Hippocampal formation (tissue), 2 donors: ENCODE measurements at places on chromosomes 7 and 10.

DNA sequence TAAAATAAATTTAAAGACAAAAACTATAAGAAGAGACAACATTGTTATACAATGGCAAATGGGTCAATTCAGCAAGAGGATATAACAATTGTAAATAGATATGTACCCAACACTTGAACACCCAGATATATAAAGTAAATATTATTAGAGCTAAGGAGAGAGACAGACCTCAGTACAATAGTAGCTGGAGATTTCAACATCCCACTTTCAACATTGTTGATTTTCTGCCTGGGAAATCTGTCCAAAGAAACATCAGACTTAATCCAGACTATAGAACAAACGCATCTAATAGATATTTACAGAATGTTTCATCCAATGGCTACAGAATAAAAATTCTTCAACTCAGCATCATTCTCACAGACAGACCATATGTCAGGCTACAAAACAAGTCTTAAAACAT lies 256.1 kb downstream of the GRM8 start:
- no peak for DNase-seq

DNA sequence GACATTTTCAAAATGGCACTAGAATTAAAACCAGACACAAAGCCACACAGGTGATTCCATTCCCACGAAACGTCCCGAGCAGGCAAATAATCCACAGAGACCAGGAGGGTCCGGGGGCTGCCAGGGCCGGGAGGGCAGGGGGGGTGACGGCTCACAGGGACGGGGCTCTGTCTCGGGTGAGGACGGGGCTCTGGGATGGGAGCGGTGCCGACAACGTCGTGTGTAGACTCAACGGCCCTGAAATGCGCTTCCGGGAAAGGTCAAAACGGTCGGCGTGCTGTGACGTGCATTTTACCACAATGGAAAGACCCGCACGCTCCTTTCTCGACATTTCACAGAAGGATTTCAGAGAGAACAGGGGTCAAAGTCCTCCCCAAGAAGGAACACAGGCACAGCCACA lies 63.3 kb upstream of the PDGFA start:
- DNase-seq = no peak

GRCh38 chr7:54955696-54956420 lies 63.0 kb upstream of the EGFR start:
- DNase-seq = no peak

GRCh38 chr7:136056651-136057231 lies 79.6 kb upstream of the MTPN start:
- no peak for DNase-seq

DNA sequence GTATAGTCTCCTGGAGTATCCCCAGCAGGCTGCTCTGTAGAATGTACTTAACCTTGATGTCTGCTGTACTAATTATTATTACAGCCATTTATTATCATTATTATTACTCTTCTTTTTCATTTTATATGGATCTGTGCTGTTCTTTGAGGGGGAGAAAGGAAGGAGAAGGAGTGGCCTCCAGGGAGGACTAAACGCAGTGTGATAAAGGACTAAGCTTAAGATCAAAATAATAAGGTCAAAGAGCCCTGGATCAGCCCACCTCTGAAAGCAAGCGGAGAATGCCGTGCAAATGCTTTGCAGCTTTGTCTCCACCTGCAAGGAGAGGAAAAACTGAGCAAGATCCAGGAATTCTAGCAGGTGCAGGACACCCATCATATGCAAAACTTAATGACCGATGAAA lies 65.3 kb downstream of the RELN start:
- DNase-seq = no peak

- no peak for DNase-seq
Measured at GRCh38 chr10:89589101-89589720, 53.8 kb upstream of the SLC16A12 start.

- no peak for DNase-seq
Measured at GRCh38 chr10:130438861-130439260, 302.7 kb downstream of the GLRX3 start.

DNA sequence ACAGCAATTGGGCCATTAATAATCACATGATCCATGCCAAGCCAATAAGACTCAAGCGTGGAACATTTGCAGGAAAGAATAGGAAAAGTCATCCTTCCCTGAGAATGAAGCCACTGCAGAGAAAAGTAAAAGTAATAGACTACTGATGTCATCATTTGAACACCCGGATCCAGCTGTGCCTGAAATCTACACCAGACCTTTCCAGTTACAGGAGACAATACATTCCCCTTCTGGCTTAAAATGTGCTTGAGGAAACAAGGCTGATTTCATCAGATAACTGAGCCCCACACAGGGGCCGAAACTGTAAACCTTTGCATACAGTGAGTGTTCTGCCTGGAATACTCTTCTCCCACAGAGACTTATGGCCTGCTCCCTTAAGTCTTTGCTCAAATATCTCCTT lies 232.8 kb downstream of the KCNMA1 start:
- no peak for DNase-seq

DNA sequence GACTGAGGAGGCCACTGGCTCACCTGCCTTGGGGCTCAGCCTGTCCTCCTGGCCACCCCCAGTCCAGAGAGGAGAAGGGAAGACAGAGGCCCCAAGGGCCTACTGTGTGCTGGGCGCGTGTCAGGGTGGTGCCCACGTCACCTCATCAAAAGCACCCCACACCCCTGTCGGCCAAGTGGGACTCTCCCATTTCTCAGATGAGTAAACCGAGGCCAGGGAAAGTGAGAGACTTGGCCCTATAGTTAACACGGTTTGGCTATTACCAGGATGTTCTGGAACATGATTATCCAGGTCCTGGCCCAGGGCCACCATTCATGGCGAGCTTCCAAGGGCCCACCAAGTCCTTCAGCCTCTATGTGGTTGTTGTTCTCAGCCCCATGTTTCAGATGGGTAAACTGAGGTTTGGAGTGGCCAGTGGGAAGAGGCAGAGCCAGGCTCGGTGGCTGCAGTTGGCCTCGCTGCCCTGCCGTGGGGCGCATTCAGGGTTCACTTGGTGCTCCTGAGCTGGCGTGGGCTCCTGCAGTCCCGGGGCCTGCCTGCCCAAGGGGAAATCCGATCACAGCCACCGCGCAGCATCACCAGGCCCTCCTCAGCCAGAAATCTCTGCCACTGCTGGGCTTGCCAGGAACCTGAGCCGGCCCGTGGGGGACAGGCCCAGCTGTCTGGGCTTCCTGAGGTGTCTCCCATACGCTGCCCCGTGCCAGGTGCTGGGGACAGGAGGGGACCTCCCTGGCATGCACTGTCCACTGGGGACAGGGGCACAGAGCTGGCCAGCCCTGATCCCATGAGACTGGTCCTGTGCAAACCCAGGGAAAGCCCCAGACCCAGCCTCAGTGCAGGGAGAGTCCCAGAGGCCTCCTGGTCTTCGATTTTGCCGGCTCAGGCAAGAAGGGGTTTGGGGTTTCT lies 117.7 kb upstream of the TNRC18 start:
- no peak for DNase-seq

- no peak for DNase-seq
Measured at GRCh38 chr10:117677890-117678500, 135.4 kb downstream of the EMX2 start.

- peak; percentile 94 for DNase-seq
Measured at GRCh38 chr7:148962823-148963582, 65.3 kb downstream of the PDIA4 start.

DNA sequence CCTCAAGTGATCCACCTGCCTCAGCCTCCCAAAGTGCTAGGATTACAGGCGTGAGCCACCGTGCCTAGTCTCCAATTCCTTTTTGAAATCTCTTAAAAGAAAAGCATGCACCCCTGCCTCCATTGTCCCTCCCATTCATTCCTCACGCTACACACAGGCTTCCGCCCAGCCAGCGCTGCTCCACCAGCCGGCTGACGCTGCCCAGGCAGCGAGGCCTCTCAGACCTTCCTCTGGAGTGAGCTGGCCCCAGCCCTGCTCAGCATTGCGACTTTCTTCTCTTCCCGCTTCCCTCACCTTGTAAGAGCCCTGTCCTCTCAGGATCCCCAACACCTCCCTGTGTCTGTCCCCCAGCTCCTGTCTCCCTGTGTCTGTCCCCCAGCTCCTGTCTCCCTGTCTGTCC lies 23.6 kb downstream of the RGS10 start:
- DNase-seq = no peak

- DNase-seq = no peak
Measured at GRCh38 chr10:96369890-96370583, 11.2 kb upstream of the OPALIN start.

DNA sequence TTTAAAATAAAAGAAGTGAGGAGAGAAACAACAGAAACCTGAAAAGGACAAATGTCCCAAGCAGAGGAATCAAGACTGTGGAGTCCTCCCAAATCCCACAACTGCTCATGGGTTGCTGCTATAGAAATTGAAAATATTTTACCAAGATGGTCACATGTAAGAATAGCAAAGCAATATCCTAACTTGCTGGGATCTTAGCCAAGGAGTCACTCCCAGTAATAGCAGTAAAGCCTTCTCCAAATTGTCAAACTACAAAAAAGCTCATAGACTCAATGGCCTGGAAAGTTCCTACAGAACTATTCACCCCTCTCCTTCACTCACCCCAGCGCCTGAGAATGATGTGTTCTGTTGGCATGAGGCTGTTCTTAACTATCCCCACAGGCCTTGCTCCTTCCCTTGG lies 186.5 kb downstream of the ELMO1 start:
- no peak for DNase-seq

DNA sequence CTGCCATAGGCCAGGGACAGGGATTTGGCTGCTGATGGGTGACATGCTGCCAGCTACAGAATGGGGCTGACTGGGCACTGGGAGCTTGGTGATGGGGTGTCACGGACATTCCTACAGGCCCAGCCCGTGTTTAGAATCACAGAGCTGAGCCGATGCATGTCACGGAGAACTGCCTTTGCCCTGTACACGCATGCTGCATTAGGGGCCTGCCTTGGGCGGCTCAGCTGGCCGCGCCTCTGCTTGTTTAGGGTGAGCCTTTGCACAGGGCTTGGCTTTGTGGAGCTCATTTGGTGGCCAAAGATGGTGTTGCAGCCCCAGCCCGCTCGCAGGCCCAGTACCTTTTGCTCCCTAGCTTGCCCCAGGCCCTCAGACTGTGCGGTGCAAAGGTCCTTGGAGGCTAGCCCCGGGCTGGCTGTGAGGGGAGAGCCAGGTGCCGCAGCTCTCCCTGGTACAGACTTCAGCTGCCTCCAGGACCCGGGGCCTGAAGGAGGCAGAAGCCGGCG lies 108.4 kb upstream of the BTBD16 start:
- DNase-seq = no peak

DNA sequence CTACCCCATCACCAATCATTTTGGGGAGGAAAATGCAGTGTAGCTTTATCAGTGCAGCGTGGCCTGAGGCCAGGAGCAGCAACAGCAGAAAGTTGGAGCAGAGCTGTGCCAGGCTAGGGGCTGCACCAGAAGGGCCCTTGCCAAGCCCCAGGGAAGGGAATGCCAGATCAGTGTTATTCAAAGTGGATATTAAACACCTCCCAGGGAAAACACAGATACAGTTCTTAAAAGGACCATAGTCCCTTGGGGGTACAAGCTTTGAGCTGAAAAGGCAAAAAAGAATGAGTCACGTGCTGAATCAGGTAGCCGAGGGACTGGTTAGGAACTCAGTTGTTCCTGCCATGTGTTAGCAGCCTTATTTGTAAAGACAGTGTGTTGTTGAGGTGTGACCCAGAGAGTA lies 54.0 kb downstream of the GSDME start:
- no peak for DNase-seq

- no peak for DNase-seq
Measured at GRCh38 chr7:44881610-44882009, 3.7 kb downstream of the PURB start.

- no peak for DNase-seq
Measured at GRCh38 chr10:92156874-92157773, 133.8 kb downstream of the CPEB3 start.

- DNase-seq = no peak
Measured at GRCh38 chr10:83945982-83946718, 193.2 kb upstream of the GHITM start.

DNA sequence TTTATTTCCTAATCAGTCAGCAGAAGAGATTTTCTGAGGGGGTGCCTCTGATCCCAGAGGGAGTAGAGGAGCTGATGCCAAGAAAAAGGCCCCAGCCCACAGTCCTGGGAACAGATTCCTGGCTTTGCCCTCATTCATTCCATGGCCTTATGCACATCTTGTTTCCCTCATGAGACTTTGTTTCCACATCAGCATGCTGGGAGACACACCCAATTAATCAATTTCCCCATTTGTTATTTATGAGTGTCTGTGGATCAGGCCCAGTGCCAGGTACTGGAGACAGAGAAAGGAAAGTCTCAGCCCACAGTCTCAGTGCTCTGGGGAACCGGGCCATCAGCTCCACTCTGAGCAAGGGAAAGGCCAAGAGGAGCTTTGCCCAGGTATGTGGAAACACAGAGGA lies 496.2 kb upstream of the ZMIZ1 start:
- no peak for DNase-seq

DNA sequence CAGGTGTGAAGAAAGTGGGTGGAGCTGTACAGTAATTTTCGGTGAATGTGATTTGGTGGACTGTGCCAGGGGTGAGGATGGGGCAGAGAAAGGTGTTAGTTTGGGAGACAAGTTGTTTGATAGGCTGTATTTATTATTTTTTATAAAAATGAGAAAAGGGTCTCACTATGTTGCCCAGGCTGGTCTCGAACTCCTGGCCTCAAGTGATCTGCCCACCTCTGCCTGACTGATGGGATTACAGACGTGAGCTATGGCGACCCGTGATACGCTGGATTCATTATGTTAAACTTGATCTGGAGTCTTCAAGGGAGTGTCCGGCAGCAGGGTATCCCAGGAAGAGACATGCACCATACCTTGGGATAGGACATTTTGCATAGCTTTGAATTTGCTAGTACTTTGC lies 1.3 kb downstream of the KAT6B start:
- DNase-seq = no peak

- DNase-seq = no peak
Measured at GRCh38 chr7:36148422-36149065, 4.5 kb upstream of the EEPD1 start.

- no peak for DNase-seq
Measured at GRCh38 chr10:73906524-73907447, 4.1 kb upstream of the PLAU start.

- DNase-seq = no peak
Measured at GRCh38 chr7:116588641-116589594, 64.1 kb downstream of the CAV1 start.

GRCh38 chr10:77925410-77925794 lies 1.2 kb downstream of the DLG5 start:
- DNase-seq = peak; percentile 37

DNA sequence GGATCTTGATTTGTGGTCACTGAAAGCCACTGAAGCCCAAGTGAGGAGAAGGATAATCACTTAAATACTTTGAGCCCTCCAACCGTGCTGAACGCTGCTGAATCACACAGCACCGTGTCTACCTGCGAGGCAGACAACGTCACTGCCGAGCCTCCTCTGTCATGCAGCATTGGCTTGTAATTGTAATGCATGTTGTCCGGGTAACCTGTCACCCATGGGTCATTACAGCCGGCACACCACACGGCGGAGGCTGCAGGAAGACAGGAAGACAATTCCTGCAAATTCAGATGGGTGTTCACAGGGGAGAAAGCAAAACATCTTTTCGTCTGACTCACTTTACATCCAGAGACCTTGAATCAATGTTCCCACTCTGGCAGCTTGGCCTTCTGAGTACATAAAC lies 546.1 kb upstream of the FOXK1 start:
- no peak for DNase-seq

GRCh38 chr10:119112056-119112455 lies 8.1 kb downstream of the DENND10 start:
- DNase-seq = peak; percentile 20

- DNase-seq = no peak
Measured at GRCh38 chr7:30968747-30969603, 5.2 kb downstream of the GHRHR start.

- no peak for DNase-seq
Measured at GRCh38 chr7:122123746-122124145, 20.3 kb downstream of the AASS start.
